Eye (tissue), 1 donor: ENCODE measurements at places on chromosomes 7 and 10.

GRCh38 chr10:57008189-57008588 lies 647.1 kb upstream of the ZWINT start:
- DNase-seq, result no peak

GRCh38 chr10:7133958-7134357 lies 276.9 kb downstream of the SFMBT2 start:
- no peak for DNase-seq

DNA sequence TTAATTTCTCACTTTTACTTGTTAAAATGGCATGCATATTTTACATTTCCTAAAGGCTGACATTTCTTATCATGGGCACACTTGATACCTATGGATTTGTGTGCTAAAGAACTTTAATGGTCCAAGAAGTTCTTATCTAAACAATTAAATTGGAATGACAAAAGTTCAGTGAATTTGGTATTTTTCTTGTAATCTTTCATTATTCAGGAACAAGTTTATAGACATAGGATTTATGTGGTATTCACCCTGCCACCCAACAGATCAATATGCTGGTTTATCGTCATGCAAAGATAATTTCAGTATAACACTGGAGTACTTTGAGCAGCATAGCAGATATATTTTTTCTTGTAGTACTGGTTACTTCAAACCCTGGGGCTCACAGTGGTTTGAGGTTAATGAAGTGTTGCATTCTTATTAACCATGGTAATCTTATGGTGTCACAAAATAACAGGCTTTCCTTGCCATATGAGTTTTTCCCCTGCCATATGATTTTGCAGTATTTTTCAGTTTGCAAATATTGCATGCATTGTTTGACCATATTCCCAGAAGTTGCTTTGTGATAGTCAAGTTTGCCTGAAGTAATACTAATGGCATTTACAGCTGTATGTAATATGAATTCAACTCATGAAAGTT lies 148.8 kb downstream of the PPP1R9A start:
- no peak for DNase-seq

- DNase-seq, result no peak
These were observed 9.4 kb downstream of the TSPAN15 start for GRCh38 chr10:69460576-69461242.

GRCh38 chr10:77909749-77910375 lies 16.7 kb downstream of the DLG5 start:
- DNase-seq, result no peak

DNA sequence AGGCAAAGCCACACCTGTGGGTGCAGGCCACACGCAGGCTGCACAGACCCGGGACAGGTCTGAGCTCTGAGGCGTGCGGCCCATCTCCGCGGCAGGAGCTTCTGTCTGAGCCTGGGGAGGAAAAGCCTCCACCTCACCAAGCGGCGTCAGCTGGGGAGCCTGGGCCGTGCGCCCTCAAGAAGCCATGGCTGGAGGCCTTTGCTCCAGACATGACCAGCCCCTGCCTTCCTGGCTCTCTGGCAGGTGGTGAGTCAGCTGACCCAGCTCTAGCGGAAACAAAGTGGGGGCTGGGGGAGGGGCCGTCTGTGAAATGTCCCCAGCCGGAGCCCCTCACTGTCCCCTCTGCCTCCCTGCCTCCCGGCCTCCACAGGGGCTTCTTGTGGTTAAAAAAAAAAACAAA lies 12.5 kb downstream of the GPER1 start:
- DNase-seq, result no peak

DNA sequence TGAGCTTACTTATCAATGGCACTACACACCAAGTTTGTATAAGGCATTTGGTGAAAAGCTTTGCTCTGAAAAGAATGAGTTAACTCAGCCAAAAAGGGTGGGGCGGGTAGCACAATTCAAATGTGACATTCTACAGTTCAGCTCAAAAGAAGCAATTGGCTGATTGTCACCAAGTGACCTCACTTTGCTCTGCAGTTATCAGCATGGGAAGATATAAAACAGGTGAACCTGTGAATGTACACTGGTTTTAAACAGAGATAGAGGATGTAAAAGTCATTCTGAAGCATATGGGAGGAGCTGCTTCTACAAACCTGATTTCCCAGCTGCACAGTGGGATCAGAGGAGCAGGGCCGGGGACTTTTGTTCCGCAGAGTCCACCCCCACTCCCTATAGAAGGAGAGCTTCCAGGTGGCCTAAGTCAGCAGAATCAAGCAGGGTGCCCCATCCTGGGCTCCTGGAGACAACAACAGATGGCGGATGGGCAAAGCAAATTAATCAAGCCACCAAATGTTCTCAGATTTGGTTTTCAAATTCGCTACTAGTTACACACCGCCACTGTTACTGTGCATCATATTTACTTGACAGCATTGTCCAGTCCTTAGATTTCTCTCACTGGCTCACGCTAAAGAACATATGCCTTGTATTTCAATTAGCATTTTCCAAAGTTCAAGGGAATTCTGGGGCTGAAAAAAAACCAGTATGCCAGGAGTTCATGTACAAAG lies 27.5 kb upstream of the NPVF start:
- peak; percentile 13 for DNase-seq

DNA sequence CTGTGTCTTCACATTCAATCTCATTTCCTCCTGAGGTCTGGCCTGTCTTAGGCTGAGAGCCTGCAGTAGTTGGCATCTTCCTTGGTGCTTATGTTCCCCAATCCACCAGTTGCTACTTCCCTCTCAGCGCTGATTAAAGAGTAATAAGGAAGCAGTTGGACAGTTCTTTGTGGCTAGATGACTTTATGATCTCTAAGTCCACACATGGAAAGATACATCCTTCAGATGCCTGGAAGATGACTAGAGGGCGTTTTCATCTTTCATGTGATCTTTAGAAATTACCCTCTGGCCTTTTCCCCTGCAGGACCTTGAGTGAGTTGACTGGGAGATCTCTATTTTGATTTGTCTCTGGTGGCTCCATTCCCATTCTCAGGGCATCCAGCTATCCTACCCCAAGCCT lies 204.5 kb downstream of the GRM3 start:
- DNase-seq, result no peak

DNA sequence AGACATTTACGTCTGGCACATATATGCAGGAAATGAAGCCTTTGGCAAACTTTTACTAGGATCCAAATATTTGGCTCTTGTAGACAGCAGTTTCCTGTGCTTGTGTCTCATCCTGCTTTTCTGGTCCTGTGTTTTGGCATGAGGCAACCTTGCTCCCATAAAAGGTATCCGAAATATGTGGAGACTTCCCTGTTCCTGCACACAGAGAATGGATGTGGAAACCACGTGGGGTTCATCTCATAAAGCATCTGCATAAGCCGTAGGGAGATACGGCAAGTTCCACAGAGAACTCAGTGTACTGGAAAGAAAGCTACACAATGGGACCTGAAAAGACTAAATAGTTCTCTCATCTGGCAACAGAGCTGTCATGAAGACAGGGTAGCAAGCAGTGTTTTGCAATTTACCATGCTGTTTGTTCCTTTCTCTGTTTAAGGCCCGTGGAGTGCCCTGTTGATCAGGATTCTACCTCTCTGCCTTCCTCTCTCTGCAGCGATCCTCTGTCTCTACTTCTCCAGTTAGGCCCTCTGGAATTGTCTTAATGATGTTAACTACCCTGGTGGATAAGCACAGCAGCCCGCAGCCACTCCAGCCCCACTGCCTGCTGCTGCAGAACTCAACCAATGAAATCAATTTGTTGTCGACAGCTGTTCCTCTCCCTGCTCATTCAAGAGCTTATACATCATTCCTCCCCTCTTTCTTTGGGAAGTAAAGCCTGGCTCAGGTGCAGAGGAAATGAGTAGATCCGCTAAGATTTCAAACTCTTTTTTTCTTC lies 293.6 kb downstream of the CSTF2T start:
- peak; percentile 50 for DNase-seq

DNA sequence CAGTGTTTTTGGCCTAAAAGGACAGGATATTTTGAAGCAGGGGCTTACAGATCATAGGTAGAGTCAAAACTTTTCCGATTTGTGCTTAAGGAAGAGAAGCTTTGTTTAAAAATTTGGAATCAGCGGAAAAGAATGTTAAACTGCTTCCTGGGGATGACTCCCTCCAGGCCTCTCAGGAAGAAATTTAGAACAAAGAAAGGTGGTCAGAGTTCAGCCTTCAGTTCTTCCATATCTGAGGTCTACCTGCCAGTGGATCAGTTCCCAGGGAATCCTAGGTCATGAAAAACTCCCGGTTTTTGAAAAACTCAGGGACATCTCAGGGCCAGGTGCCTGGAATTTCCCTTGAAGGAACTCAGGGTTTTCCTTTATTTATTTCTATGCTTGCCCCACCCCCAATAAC lies 100.3 kb downstream of the MCU start:
- no peak for DNase-seq

DNA sequence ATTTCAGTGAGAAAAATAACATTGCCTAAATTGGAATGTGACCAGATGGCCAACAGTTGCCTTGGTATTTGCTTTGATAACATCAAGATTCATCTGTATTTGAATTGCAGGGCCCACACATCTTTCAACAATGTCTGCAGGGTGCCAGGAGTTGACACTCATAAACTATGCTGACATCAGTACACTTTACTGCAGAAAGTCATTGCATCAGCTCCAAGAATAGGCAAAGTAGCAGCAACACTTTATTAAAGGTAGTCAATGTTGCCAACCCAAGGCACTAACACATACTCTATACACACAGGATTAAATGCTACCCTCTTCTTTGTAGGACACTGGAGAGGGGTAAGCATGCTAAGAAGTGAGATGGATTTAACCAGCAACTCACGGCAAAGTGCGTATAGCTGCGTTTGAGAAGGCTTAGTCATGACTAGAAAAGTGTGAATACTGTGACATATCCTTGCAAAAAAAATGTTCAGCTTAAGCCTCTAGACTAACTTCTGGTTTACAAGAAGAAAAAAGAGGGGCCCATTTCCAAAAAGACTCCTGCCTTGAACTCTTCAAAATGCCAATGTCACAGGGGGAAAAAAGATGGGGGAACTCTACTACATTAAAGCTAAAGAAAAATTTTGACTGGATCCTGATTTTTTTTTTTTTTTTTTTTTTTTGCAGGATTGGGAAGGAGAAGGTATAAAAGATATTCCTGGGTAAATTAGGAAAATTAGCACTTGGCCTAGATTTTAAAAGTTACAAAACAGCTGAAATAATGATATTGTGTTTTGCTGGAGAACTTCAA lies 2.2 kb downstream of the BBIP1 start:
- DNase-seq, result no peak

- peak; percentile 54 for DNase-seq
These were observed 268.0 kb downstream of the ANKRD7 start for GRCh38 chr7:118492466-118492865.

GRCh38 chr10:80273523-80274170 lies 15.8 kb downstream of the MAT1A start:
- DNase-seq, result no peak

- no peak for DNase-seq
These were observed 27.6 kb downstream of the CFAP46 start for GRCh38 chr10:132914732-132915131.

GRCh38 chr10:111739125-111739873 lies 444.3 kb downstream of the GPAM start:
- DNase-seq, result no peak

DNA sequence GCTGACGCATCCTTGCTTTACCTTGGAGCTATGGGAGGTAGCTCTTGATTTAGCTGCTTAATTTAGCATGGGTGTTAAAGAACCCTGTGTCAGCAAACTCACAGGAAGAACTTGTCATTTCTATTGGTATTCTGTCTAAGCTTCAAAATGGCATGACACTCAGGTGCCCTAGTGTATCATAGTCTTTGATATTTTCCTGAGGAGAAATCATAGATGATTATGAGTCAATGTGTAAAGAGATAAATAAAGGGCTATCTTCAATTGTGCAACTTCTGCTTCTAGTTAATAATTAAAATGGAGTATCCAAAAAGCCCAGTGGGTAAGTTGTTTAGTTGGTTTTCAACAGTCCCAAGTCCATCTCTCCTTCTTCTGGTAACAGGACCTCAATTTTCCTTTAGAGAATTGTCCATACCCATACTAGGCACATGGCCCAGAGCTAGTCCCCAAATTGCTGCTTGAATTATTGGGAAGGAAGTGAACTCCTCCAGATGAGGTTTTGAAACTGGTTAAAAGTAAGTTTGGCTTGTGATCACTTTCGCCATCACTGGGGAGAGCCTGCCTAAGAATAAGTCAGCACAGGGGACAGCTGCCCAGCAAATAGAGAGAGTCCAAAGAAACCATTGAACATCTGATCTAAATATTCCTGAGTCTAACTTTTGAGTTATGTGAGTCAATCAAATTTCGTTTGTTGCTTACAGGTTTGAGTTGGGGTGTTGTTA lies 169.0 kb upstream of the PHYHIPL start:
- no peak for DNase-seq

GRCh38 chr10:82148764-82149163 lies 273.8 kb downstream of the NRG3 start:
- DNase-seq, result no peak

- no peak for DNase-seq
These were observed 336.0 kb downstream of the PLXNA4 start for GRCh38 chr7:132240262-132240661.

- DNase-seq, result no peak
These were observed 20.5 kb upstream of the CRYGN start for GRCh38 chr7:151460474-151460855.
